ENCODE measurements at places on chromosomes 3 and 15. TPM values are rescaled to one million over a fixed set of nuclear protein-coding genes. Genes with fewer than 3 reads are reported as not detected.
A peak's percentile ranks its signal among the peaks of the same experiment; 100 is the strongest.

- no peaks in the 10 kb centered on the region for H3K27me3 ChIP-seq
- H3K4me1 ChIP-seq = no peaks in the 10 kb centered on the region
- H3K27ac ChIP-seq = no peak overlapping the region
- H3K36me3 ChIP-seq = no peaks in the 10 kb centered on the region
Measured at GRCh38 chr3:46438831-46439230, 25.9 kb downstream of the LTF start.

DNA sequence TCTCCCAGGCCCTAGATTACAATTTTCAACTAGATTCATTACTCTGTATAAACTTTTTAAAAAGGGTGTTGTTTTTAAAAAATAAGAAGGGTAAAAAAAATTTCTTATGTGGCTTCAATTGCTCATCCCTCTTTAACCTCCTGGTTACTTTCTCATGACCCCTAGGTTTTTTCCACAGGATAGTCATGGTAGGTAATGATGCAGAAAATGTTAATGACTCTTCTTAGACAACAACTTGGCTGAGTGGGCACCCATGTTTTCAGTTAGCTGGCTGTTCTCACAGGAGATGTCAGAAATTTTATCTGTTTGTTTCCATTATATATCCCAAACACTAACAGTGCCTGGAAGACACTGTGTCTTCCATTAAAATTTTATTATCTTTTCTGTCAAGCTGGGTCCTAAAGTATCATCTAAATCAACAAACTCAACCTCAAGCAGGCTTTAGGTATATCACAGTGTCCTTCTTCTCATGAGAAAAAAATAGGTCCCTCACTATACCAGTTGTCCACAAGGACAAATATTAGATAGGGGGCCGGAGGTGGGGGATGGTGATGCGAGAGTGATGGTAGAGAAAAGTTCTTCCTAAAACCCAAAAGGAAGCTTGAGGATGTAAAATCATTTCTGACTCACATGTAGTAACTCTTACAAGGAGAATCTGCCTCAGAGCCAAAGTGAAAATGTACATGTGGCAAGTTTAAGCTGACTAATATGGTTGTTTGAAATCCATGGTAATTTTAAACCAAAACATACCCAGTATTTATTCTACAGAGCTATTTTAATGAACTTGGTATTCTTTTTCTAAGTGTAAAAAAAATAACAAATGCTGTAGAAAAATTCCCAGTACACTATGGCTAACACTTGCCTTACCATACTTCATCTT lies 43.3 kb downstream of the PLOD2 start:
- no peak overlapping the region for H3K4me3 ChIP-seq
- no peaks in the 10 kb centered on the region for H3K27me3 ChIP-seq
- no peaks in the 10 kb centered on the region for H3K4me1 ChIP-seq
- no peak overlapping the region for H3K27ac ChIP-seq
- no peak for DNase-seq

DNA sequence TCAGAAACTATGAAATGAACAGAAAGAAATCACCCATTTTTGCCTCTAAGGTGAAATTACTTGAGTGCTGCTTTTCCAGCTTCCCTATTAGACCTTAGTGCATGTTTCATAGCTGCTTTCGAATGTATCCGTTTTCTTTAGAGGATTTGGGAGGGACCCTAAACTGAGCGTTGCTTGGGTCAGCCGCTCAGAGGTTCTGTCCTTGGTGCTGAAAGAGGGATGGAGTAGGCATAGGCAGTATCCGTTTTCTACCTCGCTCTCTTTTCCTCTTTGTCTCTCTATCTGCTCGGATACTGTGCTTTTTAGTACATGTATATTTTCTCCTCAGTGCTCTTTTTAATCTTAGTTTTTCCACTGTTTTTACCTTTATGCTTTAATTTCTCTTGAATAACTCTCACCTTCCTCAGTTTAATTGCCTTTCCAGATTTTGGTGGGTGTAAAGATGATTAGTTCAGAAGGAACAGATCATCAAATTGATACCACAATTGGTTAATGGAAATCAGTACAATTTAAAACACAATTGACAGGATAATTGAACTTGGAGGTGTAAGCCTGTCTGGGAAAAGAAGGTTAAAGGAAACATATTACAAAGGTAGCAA lies at the start of gene DRD3:
Gene DRD3 (minus strand): TSS at position 283 of the 599 bp plus-strand sequence. CDS start 7,060 bp downstream, outside the sequence.
- no peak within 1 kb of the TSS for H3K27ac ChIP-seq
- no peak for DNase-seq
- no peaks in the 10 kb centered on the region for H3K4me1 ChIP-seq
- no peaks in the 10 kb centered on the region for H3K36me3 ChIP-seq
- H3K27me3 ChIP-seq = peaks cover 19% of the 10 kb centered on the region

GRCh38 chr3:133955892-133956291 lies 60.2 kb upstream of the RAB6B start:
- DNase-seq = no peak
- H3K4me3 ChIP-seq = no peak overlapping the region
- no peaks in the 10 kb centered on the region for H3K36me3 ChIP-seq
- peaks cover 15% of the 10 kb centered on the region for H3K4me1 ChIP-seq

DNA sequence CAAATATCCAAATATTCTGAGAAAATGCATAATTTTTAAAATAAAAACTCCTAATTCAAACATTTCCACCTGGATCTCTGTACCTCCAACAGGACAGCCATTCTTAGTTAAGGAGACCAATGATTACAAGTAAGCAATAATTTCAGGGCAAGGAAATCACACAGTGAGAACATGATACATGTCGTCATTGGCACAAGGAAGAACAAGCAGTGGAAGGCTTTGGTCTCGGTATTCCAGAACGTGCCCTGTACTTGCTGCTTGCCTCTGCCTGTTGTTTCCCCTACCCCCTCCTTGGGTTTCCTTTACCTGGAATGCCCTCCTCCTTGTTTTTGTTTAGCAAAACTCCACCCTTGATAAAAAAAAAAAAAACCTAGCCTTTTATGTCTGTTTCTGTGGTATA lies 72.8 kb downstream of the PPM1L start:
- H3K4me1 ChIP-seq = no peaks in the 10 kb centered on the region
- no peak for DNase-seq
- no peak overlapping the region for H3K4me3 ChIP-seq
- no peak overlapping the region for H3K27ac ChIP-seq

- no peak overlapping the region for H3K27ac ChIP-seq
- DNase-seq = no peak
- H3K4me1 ChIP-seq = peaks cover 23% of the 10 kb centered on the region
- no peaks in the 10 kb centered on the region for H3K36me3 ChIP-seq
- H3K4me3 ChIP-seq = no peak overlapping the region
- no peaks in the 10 kb centered on the region for H3K27me3 ChIP-seq
Measured at GRCh38 chr15:69076756-69077155, 62.3 kb downstream of the NOX5 start.

DNA sequence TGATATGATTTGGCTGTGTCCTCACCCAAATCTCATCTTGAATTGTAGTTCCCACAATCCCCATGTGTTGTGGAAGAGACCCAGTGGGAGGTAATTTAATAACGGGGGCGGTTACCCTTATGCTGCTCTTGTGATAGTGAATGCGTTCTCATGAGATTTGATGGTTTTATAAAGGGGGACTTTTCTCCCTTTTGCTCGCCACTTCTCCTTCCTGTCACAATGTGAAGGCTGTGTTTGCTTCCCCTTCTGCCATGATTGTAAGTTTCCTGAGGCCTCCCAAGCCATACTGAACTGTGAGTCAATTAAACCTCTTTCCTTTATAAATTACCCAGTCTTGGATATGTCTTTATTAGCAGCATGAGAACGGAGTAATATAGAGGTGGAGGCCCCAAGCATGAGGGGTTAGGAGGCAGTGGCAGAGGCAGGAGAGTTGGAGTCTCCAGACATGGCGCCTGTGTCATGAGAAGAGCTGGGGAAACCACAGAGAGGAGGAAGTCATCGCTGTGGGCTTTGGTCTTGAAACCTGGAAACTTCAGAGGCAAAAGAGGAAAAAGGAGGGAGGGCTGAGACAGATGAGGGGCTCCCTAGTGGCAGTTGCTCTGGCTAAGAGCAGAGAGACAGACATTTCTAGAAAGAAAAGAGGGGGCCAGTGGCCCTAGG lies 107.8 kb upstream of the VEPH1 start:
- no peak overlapping the region for H3K27ac ChIP-seq
- H3K36me3 ChIP-seq = no peaks in the 10 kb centered on the region
- H3K27me3 ChIP-seq = peaks cover 7% of the 10 kb centered on the region
- no peak overlapping the region for H3K4me3 ChIP-seq
- no peak for DNase-seq

DNA sequence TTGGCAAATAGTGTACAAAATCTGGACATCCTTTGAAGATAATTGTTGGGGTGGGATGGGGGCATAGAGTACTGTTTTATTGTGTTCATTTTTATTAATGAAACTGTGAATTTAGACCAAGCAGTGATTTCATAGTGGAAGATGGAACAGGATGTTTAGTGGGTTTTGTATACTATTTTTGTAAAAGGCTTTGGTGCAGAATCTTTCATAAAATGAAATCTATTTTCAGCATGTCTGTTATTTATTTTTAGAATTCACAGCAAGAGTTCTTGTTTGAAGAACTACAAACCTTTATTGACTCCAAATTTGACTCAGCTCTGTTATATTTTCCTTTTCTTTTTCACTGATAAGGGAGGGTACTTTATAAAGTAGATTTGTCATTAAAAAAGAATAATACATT lies 145.4 kb downstream of the AKAP13 start:
- H3K27ac ChIP-seq = peak overlapping the region; percentile 0
- peaks cover 24% of the 10 kb centered on the region for H3K36me3 ChIP-seq

DNA sequence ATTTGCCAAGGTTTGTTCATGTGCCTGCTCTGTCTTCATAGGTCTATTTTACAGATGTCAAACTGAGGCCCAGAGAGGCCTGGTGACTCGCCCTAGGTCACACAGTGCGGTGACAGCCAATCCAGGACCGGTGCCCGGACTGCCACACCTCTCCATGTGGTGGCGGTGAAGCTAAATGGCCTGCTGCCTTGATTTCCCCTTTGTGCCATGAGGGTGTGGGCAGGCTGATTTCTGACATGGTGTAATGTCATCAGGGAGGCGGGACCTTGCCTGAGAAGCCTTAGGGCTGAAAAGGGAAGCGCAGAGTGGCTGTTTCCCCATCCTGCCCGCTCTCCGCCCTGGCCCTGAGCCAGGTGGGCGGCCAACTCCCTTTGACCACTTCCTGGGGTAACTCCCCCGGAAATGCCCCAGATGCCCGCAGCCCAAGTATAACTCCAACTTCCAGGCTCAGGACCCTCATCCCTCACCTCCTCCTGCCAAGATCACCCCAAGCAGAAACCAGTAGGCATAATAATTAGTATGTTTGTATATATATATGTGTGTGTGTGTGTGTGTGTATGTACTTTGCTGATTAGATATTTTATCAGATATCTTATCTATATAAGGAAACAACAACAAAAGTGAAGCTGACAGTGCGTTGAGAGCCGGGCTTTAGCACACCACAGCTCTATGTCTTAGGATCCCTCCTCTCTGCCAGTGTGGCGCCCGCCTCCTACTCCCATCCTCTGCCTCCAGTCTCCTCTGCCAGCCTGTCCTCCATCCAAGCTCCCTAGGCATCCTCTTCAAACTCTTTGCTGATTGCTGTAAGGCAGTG lies 63.9 kb downstream of the IQSEC1 start:
- no peak overlapping the region for H3K4me3 ChIP-seq
- no peaks in the 10 kb centered on the region for H3K36me3 ChIP-seq
- H3K27ac ChIP-seq = no peak overlapping the region

DNA sequence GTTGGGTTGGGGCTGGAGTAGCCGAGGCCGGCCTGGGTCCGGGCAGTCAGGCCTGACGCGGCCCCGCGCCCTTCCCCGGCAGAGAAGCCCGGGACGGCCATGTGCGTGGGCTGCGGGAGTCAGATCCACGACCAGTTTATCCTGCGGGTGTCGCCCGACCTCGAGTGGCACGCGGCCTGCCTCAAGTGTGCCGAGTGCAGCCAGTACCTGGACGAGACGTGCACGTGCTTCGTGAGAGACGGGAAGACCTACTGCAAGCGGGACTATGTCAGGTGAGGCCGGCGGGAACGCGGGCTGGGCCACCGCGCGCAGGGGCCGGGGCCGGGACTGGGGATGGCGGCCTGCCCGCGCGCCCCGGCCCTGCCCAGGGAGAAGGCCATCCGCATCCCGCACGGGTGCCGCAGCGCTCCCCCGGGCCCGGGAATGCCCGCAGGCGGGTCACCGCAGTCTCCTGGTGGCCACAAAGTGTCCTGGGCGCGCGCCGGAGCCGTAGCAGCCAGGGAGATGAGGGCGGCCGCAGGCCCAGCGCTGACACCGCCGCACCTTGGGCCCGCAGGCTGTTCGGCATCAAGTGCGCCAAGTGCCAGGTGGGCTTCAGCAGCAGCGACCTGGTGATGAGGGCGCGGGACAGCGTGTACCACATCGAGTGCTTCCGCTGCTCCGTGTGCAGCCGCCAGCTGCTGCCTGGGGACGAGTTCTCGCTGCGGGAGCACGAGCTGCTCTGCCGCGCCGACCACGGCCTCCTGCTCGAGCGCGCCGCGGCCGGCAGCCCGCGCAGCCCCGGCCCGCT lies 1.3 kb downstream of the ISL2 start:
- H3K27me3 ChIP-seq = peaks cover 88% of the 10 kb centered on the region
- peaks cover 36% of the 10 kb centered on the region for H3K4me1 ChIP-seq
- peak overlapping the region; percentile 82 for H3K4me3 ChIP-seq

GRCh38 chr3:156682501-156682900 lies 8.1 kb downstream of the TIPARP start:
- H3K4me1 ChIP-seq = peaks cover 48% of the 10 kb centered on the region
- no peak for DNase-seq
- H3K36me3 ChIP-seq = peaks cover 25% of the 10 kb centered on the region
- no peak overlapping the region for H3K4me3 ChIP-seq
- peak overlapping the region; percentile 3 for H3K27ac ChIP-seq

DNA sequence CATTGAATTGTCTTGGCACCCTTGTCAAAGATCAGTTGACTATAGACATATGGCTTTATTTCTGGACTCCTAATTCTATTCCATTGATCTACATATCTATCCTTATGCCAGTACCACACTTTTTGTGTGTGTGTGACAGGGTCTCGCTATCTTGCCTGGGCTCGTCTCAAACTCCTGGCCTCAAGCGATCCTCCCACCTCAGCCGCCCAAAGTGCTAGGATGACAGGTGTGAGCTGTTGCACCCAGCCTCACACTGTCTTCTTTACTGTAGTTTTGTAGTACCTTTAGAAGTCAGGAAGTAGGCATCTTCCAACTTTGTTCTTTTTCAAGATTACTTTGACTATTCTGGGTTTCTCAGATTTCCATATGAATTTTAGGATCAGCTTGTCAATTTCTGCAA lies 24.3 kb downstream of the CDAN1 start:
- DNase-seq = no peak
- H3K27me3 ChIP-seq = no peaks in the 10 kb centered on the region
- H3K27ac ChIP-seq = no peak overlapping the region
- H3K4me3 ChIP-seq = no peak overlapping the region
- no peaks in the 10 kb centered on the region for H3K36me3 ChIP-seq

- no peaks in the 10 kb centered on the region for H3K36me3 ChIP-seq
- no peak overlapping the region for H3K27ac ChIP-seq
- peaks cover 4% of the 10 kb centered on the region for H3K4me1 ChIP-seq
- no peak for DNase-seq
- no peak overlapping the region for H3K4me3 ChIP-seq
Measured at GRCh38 chr3:12303534-12303933, 14.7 kb downstream of the PPARG start.

GRCh38 chr15:82832601-82833361 lies 23.4 kb downstream of the WHAMM start:
- peak overlapping the region; percentile 88 for H3K27ac ChIP-seq
- H3K27me3 ChIP-seq = no peaks in the 10 kb centered on the region
- H3K4me3 ChIP-seq = peak overlapping the region; percentile 60
- peaks cover 50% of the 10 kb centered on the region for H3K36me3 ChIP-seq
- DNase-seq = no peak
- H3K4me1 ChIP-seq = peaks cover 12% of the 10 kb centered on the region

The SENP7 gene
- total RNA-seq = 33.6 TPM

The XCR1 gene
- total RNA-seq = 13.9 TPM

The STAC gene
- 4.9 TPM for total RNA-seq

The MYZAP gene
- total RNA-seq = 9.9 TPM
